ENCODE measurements at places on chromosomes 2 and 18.

GRCh38 chr2:180742801-180743200 lies 237.6 kb upstream of the UBE2E3 start:
- no peak for DNase-seq

GRCh38 chr2:195608768-195609454 lies 48.1 kb upstream of the SLC39A10 start:
- no peak for DNase-seq

DNA sequence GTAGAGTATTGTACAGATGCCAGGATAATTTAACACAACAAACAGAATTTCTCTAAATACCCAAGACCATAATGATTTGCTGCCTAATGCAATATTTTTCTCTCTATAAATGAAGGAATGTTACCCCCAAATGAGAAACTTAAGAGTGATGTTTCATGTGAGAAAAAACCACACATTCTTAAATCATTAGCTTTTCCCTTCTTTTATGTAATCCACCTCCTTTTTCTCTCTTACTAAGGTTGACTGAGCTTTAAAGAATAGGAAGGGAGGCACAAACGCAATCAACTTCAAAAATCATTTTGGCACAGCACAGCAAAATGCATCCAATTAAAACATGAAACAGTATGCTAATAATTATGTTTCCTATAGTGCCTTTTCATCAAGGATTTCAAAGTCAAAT lies 698.1 kb upstream of the CDH2 start:
- no peak for DNase-seq

DNA sequence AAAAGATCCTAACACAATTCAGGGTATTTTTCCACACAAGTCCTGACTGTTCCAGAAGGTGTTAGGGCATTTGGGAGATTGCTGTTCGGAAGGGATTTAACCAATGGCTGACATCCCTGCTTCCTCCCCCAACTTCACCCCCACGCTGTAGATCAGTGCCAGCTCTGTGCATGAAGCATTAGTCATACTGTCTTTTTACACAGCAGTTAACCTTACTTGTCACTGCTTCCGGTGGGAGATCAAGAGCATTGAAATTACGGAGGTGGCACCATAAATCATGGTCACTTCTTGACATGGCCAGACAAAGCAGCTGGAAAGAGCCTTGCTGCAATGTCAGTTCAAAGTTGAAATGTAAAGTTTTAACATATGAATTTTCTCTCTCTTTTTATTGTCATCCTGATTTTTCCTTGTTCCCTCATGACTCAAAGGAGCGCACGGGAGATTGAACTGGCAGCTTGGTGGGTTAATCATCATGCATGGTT lies 70.2 kb downstream of the HRH4 start:
- DNase-seq: no peak

DNA sequence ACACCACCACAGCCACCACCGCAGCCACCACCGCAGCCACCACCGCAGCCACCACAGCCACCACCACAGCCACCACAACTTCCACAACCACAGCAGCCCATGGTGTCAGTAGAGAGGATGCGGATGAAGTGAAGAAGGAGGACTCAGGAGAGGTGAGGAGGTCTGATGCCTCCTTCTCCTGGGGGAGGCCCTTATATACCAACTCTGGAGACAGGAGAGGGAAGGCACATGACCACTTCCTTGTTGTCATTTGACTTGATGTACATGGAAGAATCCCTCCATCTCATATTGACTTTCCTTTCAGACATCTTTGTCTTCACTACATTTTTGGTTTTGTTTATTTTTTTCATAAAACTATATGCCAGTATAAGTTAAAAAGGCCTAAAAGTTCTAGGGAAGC lies at the start of gene SCYGR3:
TSS of gene SCYGR3 (minus strand) at position 101 of the 400 bp plus-strand sequence. CDS start at position 101, 0 bp downstream.
- no peak for DNase-seq

GRCh38 chr2:43461453-43462073 lies 134.3 kb downstream of the THADA start:
- DNase-seq: no peak

DNA sequence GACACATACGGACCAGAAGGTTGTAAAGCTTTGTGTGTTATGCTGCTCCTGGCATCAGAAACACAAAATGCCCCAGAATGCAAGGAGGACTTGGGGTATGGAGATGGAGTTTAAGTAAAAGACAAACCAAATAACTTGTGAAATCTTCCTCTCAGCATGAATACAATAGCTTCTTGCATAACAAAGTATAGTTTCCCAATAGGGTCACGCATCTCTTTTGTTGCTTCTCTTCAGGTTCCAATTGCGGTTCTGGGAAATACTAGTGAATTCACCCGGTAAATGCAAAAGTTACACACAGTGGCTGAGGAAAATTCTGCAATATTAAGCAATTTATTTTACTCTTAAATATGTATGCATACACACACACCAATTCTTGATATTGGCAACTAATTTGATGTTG lies 339.2 kb upstream of the EPHA4 start:
- DNase-seq: no peak

DNA sequence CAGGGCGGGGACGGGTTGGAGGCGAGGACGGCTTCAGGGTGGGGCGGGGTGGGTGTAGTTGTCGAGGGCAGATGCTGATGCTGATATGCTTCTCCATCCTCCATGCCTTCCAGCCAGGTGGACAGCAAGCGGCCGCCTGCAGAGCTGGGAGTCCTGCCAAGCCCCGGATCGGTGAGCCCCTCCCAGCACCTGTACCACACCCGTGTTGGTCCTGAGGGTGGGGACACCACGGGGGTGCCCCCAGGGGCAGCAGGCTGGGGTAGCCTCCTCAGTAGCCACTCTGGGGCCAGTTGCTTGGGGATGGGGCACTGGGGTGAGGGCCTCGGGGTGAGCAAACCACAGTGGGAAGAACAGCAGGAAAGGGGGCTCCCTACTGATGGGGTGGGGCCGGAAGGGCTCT lies 2.6 kb downstream of the ANO7 start:
- no peak for DNase-seq

DNA sequence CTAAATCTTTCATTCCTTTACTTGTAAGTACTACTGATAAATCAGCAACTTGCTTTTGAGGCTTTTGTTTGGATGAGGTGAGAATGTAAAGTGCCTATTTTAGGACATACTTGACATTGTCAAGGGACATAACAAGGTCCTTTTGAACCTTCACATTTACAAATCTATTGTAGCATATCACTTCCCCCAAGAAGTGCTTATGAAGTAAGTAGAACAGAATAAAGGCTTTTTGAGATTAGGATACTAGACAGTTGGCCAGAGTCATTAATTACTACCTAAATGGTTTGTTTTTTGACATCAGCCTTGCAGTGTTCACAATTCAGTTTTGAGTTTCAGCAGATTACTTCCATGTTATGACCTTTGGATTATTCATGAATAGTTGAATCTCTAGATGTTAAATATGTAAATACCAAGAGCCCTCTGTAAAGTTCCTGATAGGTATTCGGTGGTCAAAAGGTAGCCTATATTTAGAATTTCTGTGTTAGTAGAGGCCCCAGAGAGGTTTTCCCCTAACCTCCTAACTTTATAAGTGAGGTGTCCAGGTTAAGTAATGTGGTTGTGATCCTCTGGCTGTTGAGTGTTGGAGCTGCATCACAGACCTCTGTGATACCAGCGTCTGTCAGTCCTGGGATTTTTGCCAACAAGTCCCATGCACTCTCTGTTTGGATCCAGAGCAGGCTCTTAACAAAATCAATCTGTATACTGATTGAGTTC lies 67.2 kb downstream of the LCLAT1 start:
- no peak for DNase-seq

GRCh38 chr2:14932285-14932684 lies 299.8 kb downstream of the LRATD1 start:
- no peak for DNase-seq

DNA sequence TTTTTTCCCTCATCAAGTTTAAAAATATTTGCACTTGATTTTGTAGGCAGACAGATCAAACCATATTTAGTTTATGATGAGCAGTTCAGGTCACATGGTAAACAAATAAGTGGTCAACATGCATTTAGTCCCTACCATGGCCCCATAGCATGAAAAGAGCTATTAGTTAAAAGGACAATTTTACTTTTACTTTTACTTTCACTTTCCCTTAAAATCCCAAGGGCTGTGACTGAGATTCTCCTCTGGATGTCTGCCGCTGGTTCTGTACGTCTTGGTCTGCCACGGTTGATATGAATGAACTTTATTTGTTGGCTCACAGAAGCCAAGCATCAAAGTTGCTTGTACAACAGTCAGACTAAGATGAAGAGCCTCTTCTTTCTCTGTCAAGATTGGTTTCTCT lies 626.2 kb upstream of the CDH7 start:
- no peak for DNase-seq

- no peak for DNase-seq
These were observed 159.9 kb downstream of the ZNF521 start for GRCh38 chr18:25192065-25192464.

- DNase-seq: no peak
These were observed 51.1 kb downstream of the MTHFD2 start for GRCh38 chr2:74249406-74250122.

DNA sequence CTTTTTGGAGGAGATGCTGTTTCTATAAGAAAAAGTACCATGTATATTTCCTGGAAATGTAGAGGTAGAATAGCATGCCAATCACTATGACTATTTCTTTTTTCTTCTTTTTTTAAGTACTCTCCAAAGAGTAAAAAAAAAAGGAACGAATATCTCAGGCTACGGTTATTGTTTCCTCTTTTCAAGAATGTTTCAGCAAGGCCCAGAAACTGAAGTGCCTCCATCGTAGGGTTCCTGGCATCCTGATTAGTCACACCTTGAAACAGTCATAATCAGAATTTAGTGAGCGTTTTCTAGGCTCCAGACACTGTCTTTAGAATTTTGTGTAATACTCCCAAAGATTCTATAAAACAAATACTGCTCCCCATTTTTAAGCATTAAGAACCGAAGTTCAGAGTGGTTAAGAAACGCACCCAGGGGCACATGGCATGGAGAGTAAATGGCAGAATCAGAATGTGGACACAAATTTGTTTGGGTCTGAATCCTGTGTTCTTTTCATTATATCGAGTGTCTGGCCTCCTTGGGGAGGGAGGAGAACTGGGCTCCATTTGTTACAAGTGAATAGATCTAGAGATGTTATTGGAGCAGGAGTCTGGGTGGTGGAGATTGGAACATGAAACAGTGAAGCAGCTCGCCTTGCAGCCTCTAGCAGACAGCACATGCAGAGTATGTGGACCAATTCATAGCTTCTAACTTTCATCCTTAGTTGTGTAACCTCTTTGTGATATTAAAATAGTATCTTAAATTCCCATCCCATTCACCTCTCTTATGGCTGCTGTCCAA lies 26.7 kb downstream of the ZEB2 start:
- no peak for DNase-seq

DNA sequence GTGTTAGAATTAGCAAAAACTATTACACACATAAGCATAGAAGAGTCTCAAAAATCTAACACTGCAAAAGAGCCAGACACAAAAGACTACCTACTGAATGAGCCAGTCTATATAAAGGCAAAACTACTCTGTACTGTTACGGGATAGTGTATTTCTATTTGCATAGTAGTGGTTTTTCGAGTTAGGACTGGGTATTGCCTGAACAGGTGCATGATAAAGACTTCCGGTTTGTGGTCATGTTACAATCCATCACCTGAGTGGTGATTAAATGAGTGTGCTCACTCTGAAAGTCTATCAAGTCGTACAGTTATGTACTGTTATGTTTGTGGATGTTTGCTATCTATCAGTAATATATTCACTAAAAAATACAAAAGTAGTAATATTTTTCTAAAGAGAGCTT lies 523.3 kb upstream of the SYT4 start:
- no peak for DNase-seq

DNA sequence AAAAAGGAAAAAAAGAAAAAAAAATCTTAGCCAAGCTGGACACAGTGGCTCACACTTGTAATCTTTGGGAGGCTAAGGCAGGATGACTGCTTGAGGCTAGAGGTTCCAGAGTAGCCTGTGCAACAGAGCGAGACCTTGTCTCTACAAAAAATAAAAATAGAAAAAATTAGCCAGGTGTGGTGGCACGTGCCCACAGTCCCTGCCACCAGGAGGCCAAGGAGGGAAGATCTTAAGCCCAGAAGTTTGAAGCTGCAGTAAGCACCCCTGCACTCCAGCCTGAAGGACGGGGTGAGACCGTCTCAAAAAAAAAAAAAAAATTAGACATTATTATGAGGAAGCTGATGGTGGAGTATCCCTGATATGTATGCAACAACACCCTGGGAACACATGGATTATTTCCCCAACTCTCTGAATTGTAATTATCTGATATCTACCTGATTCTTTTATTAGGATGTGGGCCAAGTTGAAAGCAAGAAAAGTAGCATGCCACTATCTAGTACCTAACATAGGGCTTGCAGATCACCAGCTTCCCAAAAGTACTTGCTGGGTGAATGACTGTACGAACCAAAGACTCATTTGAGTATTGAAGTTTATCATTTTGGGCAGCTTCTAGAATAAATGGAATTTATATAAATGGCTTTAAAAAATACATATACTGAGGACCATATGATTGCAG lies 140.9 kb downstream of the TCF4 start:
- no peak for DNase-seq

DNA sequence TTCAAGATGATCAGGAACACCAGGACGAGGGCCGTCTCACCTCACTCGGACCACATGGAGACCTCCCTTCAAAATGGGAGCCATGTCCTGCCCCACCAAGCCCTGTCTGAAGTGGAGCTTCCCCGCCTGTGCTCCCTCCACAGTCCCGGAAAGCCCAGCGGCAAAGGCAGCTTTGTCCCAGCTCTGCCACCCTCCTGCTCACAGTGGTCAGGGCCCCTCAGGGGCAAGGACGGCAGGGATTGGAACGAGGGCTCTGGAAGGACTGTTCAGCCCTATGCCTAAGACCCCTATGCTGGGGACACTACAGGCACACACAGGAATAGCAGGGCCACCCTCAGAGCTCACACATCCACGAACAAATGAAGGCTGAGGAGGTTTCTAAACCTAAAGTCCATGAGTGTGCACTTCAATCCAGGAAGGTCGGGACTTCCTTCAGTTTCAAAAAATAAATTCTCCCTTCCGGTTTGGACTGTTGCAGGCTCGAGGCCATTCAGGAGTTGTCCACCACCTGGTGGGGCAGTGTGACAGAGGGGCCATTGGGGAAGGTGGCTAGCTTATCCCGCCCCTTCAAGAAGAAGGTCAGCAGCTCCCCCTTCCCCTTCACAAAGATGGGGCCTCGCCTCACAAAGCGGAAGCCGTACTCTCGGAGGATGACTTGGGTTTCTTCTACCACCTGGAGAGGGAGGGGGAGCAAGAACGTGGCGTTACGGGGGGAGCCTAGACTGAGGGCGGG lies 26.4 kb downstream of the CENPO start:
- DNase-seq: no peak

GRCh38 chr2:210363876-210364275 lies 48.9 kb upstream of the MYL1 start:
- no peak for DNase-seq

DNA sequence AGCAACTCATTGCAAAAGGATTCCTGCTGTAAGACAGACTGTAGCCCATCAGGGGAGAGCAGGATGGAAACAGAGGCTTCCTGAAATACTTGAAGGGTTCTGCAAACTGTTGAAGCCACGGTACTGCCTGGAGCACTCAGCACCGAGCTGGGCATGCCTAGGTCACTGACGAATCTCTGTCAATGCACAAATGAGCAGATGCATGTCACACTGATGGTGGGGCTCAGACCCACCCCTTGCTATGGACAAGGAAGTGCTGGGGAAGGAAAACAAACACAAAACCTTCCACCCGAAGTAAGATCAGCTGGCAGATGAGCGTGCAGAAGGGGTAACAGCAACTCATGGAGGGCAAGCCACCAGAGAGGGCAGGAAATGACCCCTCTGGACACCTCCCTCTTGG lies 136.7 kb downstream of the BCL2 start:
- DNase-seq: no peak
